Activated CD8-positive, alpha-beta memory T cell treated with anti-CD3 and anti-CD28 coated beads for 24 hours (primary cell): ENCODE measurements at places on chromosomes 4 and X.

GRCh38 chrX:129877401-129877800 lies 28.6 kb upstream of the UTP14A start:
- no peak for DNase-seq

DNA sequence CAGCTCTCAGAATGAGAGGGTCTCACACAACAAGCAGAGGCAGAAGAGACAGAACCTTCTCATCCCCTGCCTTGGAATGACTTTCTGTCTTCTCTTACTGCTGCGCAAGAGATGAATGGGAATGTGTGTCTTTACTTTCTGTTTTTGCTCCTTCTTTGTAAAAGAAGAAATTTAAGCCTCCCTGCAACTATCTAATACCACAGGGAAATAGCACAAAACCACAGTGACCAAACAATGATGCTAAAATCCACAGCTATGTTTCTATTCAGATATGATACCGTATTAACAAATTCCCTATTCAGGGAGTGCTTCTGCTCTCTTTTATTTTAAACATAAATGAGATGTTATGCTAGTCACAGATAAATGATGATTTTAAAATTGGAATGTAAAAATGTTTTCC lies 173.8 kb upstream of the RAI2 start:
- no peak for DNase-seq

DNA sequence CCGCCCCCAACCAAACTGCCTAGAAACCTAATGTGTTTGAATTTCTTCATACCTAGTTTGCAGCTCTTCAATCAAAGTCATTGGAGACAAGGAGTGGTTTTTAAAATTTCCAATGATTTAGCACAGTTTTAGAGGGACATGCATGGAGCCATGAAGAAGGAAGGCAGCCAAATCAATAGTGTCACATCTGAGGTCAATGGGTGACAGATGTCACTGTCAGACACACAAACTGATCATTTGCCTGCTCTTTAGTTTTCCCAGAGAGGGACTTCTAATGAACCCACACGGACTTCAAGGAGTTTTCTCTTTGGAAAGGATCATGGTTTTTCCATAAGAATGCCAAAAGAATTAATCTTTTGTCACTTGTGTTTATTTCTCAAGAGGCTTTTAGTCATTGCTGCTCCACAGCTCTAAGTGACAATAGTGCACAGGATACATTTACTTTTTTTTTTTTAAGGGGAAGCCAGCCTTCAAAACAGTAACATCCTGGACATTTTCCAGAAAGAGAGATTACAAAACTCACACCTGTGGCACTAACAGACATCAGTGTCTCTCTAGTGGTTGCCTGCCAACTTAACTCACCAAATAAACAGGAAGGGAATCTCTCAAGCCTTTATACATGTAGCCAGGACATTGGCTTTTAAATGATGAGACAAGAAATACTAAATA lies 251.1 kb upstream of the DIAPH2 start:
- DNase-seq = no peak

GRCh38 chrX:10043386-10043785 lies 76.2 kb downstream of the CLDN34 start:
- no peak for DNase-seq

DNA sequence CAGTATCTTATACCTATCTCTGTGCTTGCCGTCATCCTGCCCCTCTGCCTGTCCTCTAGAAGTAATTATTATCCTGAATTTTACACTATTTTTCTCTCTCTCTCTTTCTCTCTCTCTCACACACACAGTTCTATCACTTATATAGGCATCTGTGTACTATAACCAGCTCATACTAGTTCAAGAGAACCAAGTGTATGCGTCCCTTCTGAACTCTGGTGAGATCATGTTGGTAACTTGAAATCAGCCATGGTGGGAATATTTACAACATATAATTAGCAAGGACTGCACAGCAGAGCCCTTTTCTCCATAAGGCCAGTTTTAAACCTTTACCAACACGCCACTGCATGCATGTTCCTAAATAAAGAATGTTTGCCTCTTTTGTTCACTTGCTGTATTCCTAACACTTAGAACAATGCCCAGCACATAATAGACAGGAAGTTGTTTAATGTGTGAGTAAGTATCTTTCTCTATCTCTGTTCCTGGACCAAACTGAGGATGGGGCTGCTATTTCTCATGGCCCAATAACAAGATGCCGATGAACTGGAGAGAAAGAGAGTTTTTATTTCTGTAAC lies 51.1 kb upstream of the IL21 start:
- no peak for DNase-seq

DNA sequence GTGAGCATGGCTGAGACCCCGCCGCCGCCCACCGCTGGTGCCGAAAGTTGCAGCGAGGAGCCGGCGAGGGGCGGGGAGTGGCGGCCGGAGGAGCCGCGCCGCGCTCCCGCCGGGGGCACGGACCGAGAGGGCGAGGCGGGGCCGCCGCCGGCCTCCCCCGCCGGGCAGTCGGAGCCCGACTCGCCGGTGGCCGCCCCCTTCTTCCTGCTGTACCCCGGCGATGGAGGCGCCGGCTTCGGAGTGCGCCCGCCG lies 16.5 kb downstream of the UTP3 start:
- no peak for DNase-seq

GRCh38 chr4:146029147-146029546 lies 90.5 kb upstream of the ZNF827 start:
- no peak for DNase-seq

GRCh38 chr4:8400632-8401325 lies 39.7 kb downstream of the ACOX3 start:
- no peak for DNase-seq

DNA sequence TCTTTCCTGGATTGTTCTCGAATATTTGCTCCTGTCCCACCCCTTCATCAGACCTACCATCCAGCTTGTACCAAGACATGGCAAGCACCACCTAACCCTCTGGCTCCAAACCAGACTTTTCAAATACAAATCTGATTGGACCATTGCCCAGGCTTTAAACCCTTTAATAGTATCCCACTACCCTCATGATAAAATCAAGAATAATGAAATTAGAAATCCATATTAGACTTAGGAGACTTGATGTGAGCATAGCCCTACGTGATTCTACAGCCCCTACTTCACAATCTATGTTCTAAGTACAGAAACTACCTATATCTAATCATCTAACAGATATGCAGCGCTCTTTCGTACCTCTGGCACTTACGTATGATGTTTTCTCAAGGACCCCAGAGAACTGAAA lies 375.2 kb upstream of the CPEB2 start:
- no peak for DNase-seq

GRCh38 chr4:22537864-22538263 lies 22.0 kb upstream of the ADGRA3 start:
- no peak for DNase-seq

GRCh38 chrX:155094468-155095061 lies 23.3 kb downstream of the BRCC3 start:
- DNase-seq = no peak

GRCh38 chr4:112219826-112220366 lies 11.7 kb upstream of the AP1AR start:
- DNase-seq = no peak

DNA sequence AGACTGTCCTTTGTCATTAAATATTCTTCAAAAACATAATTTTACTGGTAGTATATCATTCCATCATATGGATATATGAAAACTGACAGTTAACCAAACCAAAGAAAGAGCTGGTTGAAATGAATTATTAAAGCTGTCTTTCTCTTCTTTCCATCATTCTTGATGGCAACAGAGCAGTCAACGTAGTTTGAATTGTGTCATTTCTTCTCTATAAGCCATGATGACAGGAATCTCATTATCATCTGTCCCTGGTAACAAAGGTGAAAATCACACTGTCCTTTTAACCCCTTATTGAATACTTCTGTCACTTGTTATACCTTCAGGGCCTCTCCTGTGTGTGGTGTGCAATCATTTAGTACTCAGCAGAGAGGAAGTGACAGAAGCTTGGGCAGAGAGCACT lies 197.0 kb upstream of the SLITRK2 start:
- DNase-seq = no peak

DNA sequence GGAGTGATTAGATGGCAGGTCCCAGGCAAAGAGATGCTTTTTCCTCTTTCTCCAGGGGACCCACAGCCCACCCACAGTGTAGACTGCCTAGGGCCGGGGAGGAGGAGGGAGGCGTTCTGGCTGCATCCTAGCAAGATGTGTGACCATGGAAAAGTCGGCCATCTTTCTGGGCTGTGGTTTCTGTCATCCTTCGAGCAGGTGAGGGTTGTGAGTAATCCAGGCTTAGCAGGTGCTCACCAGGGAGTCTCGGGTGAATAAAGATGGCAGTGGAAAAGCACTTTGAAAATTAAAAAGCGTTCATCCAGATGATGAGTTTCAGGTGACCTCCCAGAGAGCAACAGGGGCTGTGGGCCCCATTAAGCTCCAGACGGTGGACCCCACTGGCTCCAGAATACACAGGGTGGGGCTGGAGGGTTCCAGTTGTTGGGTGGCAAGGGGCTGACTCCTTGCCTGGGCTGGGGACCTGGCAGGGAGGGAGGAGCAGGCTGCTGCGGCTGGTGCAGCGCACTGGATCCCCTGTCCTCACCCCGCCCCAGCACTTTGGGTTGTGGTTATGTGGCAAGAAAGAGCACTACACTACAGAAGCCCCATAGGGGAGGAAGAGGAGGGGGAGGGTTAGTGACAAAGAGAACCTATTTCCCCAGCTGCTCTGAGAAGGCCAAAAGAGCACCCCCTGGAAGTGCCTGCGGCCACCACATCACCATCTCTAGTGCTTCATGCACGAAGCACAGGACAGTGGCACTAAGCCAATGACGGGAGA lies 23.7 kb downstream of the ELF4 start:
- DNase-seq = peak; percentile 80

GRCh38 chr4:101345271-101345595 lies 2.1 kb downstream of the PPP3CA start:
- peak; percentile 65 for DNase-seq

- DNase-seq = no peak
These were observed 60.5 kb downstream of the MSX1 start for GRCh38 chr4:4919927-4920326.

- DNase-seq = no peak
These were observed 30.3 kb upstream of the BRS3 start for GRCh38 chrX:136457303-136457917.

DNA sequence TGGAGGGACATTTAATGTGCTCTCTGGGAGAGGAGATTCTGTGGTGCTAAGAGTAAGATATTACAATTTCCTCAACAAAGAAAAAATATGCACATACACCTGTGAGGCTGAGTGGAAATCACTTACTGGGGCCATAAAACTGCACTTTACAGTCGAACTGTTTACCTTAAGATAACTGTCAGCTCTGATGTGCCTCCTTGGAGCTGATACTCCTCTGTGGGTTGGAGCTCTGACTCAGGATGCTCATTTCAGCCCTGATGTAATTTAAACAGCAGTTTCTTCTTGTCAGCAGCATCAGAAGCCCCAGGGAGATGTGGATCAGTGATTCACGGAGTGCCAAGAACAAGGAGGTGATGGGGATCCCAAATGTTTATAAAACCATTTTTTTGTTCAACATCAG lies 241.9 kb upstream of the SFRP2 start:
- DNase-seq = no peak

GRCh38 chr4:71377561-71377960 lies 38.7 kb downstream of the SLC4A4 start:
- no peak for DNase-seq

DNA sequence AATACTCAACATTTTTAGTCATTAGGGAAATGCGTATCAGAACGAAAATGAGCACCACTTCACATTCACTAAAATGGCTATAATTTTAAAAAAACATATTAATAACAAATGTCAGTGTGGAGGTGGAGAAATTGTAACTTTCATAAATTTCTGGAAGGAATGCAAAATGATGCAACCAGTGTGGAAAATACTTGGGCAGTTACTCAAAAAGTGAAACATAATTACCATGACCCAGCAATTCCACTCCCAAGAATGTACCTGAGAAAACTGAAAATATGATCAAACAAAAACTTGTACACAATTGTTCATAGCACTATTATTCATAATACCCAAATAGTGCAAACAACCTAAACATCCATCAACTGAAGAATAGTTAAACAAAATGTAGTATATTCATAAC lies 76.1 kb upstream of the FAM241A start:
- DNase-seq = no peak

DNA sequence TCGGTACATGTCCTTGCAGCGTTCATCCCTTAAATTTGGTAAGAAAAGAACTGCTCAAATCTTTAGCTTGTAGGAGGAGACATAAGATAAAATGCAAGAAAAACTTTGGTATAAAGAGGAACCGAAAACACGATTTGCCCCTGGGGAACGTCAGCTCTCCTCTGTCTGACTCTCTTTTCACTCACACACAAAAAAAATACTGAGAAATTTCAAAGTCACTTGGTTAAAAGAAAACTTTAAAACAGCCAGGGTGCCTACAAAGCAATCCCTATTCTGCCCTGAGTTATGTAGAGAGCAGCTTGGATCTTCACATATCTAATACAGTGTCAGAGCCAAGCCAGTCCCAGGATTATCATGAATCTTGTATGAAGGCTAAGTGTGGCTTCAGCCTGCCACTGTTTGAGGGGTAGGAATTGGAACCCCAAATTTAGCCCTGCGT lies 248.5 kb upstream of the CXXC4 start:
- DNase-seq = no peak
